Stimulated activated CD4-positive, alpha-beta T cell treated with anti-CD3 and anti-CD28 coated beads, Interleukin-2, amount 100 ng/mL, for 24 hours (primary cell): ENCODE measurements at places on chromosomes 6 and 20.

- DNase-seq: no peak
Measured at GRCh38 chr6:169370054-169370453, 116.4 kb upstream of the THBS2 start.

DNA sequence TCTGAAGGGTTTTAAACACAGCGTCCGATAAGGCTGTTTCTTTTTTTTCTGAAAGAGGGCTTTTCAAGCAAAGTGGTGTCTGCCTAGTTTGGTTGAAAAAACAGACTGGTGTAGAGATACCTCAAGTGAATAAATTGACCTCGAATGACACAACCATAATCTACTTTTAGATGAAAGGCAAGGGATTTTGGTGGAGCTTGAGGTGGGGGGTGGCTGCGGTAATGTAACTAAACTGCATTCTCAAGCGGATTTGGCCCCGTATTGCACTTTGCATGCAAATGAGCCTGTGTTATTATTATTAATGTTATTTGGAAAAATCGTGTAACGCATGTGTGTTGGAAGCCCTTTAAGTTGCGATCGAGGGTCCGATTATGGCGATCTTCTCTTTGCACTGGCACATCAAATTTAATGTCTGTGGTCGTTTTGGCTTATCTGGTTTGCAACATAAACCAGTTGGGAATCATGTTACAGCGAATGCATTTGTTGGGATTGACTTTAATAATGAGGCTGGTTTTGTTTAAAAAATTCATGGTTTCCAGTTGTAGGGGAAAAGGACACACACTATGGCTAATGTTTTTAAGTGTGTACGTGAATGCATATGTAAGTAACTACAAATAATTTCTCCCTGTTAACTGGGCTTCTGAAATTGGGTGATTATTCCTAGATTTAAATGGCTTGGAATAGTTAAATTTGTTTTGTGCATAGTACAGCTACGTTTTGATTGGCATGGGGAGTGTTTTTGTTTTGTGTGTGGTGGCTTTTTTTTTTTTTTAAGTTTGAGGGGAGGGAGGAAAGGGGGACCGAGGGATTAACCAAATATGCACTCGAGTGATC is 1.0 kb downstream of the JARID2 start:
- DNase-seq: no peak

DNA sequence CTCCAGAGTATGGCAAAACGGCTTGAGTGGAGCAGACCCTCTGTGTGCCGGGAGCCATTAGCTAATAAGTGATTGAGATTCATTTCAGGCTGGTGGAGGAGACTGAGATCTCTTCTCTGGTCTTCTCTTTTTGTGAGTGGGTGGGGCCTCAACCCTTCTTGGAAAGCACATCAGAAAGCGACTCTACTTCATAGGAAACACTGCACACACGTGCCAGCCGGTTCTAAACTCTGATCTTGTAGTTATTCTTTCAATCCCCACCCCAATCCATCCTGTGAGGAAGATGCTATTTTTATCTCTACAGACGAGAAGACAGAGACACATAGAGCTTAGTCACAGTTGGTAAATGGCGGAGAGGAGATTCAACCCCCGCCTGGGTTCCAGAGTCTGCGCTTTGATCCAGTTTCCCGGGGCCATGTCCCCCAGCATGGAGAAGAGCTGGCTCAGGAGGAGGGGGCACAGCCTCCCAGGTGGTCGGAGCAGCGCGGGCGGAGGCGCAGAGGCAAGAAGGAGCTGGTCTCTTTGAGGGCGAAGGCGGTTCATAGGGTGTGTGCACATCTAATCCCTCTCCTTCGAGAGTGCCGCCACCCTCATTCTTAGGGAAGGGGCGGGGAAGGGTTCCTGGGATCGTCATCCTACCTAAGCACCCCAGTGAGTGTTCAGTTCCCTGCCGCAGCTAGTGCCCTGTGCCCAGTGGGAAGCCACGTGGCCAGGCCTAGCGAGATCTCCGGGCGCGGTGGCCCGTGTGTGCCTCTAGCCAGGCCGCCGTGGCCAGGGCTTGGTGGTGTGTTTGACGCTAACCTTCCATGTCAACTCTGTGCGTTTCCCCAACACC is 49.0 kb upstream of the TAGAP start:
- DNase-seq: no peak

DNA sequence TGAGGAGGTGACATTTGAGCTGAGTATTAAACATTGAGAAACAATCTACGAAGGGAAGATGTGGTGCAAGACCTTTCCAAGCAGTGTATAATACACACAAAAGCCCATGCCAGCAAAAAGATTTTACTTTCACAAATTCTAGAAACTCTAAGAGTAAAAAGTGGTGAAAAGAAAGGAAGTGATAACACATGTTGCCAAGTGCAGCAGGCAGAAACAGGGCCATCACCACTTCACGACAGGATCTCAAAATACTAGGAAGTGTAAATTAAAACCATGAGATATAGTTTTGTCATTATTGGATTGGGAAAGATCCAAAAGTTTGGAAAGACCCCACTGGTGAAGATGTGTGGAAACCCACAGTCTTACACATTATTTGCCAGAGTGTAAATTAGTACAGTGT is 1.7 kb upstream of the ENTPD6 start:
- no peak for DNase-seq

DNA sequence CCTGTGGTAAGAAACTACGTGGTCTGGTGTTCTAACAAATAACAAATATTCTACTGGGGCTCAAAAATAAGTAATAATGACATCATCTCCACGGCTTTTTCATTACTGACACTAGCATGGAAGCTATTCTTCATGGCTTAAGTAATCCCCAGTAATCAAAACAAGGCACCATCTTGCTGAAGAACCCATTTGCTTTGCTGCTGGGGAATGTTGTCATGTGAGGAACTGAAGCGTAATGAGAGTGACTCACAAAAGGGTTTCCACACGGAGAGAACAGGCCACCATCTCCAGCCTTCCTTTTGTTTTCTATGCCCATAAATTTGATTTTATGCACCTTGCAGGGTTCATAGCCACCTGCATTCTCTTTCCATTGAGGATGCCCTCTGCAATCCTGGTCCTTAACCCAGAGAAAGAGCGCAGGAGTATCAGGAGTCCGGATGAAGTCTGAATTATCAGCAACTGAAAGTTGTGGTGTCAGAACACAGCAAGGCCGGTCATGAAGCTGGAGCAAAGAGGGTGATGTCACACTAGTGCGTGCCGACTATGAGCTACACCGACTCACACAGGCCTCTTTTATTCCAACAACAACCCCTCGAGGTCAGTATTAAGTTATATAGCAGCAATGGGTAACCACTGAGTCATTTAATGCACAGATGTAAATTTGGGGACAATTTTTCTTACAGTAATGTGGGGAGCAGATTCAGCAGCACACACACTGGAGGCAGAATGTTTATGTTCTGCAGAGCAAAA is 173.7 kb upstream of the SSTR4 start:
- DNase-seq: no peak

GRCh38 chr6:109788687-109789086 is 97.6 kb downstream of the FIG4 start:
- no peak for DNase-seq

GRCh38 chr6:164763788-164764187 is 545.6 kb downstream of the C6orf118 start:
- DNase-seq: no peak

DNA sequence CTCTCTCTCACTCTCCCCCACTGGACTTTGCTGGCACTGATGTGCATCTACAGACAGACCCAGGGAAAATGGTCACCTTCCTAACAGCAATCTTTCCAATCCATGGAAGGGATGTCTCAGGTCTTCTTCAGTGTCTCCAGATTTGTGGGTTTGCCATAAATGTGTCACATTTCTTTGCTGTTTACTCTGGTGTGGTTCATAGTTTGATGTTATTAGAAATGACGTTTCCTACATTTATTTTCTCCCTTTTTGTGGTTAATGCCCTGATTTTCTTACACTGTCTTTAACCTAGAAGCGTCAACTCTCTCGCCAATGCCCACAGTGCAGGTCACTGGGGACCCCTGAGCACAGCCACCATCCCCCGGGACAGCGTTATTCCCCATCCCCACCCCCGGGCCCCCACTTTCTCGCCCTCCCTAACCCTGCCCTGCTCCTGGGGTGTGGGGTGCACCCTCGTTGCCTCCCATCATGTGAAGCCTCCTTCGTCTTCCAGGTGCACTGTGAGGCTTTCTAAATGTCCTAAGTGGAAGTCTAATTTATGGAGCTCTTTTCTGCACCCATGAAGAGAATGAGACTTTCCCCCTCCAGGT is 86.5 kb downstream of the YTHDF1 start:
- DNase-seq: no peak

DNA sequence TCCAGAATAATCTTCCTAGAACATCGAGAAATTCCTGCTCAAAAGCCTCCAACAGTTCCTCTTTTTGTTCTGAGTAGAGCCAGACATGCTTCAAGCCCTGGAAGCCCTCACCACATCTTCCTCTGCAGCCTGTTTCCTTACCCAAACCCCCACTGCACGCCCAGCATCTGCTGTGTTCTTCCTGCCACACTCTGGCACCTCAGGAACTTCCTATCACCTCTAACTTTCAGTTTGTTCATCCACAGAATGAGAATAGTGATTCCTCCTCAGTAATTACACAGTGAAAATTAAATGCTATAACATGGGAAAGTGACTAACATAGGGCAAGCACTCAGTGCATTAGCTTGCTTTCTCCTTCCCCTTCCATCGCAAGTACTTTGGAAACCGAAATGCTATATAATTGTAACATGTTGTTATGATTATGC is 26.3 kb downstream of the C6orf89 start:
- DNase-seq: peak; percentile 40

- DNase-seq: no peak
Measured at GRCh38 chr6:90537723-90538258, 49.1 kb downstream of the MAP3K7 start.

- DNase-seq: no peak
Measured at GRCh38 chr6:42140756-42141602, 1.4 kb downstream of the C6orf132 start.
